ENCODE measurements at places on chromosomes 16 and 17.

GRCh38 chr17:55190748-55191147 lies 74.0 kb upstream of the HLF start:
- DNase-seq: no peak

DNA sequence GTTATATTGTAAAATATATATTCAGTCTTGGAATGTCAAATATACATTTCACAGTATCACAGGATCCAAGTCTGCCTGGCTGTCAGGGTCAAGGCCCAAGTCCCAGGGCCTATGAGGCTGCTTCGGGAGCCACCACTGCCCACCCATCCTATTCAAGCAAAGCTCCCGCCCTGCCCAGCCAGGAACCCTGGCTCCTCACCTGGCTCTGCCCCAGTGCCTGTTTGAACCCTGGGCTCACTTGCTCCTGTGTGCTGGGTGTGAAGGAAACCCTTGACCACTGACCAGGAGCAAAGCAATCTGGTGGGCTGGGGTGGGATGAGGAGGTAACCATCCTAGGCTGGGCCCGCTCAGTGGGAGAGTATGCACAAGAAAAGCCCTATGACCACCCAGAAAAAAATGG lies 27.0 kb downstream of the ITGAE start:
- DNase-seq: no peak

- DNase-seq: no peak
These were observed 6.0 kb upstream of the SYT17 start for GRCh38 chr16:19162085-19162484.

- DNase-seq: no peak
These were observed 16.9 kb downstream of the GPRC5C start for GRCh38 chr17:74448756-74449155.

DNA sequence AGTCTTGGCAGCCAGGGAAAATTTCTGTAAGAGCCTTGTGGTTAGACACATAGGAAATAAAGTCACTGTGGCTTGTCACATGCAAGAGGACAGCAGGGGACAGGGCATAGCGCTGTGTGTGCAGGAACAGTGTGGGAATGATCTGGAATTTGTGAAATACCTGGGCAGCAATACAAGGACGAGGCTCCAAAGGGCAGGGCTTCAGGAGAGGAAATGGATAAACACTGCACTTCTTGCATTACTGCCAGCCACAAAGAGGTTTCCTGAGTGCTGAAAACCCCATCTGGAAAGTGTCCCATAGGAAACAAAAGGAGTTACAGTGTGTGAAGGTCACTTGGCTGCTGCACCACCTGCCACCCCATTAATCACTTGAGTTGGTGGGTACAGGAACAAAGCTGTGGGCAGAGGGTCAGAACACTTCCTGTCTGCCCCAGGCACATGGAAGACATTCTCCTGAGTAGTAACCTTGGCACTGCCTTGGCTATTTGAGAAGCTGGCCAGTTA lies 12.1 kb upstream of the HP start:
- no peak for DNase-seq

GRCh38 chr17:50326831-50327364 lies 19.0 kb upstream of the XYLT2 start:
- DNase-seq: no peak

GRCh38 chr16:12497526-12497925 lies 306.2 kb downstream of the CPPED1 start:
- no peak for DNase-seq
